ENCODE measurements at places on chromosomes 11 and 22.

DNA sequence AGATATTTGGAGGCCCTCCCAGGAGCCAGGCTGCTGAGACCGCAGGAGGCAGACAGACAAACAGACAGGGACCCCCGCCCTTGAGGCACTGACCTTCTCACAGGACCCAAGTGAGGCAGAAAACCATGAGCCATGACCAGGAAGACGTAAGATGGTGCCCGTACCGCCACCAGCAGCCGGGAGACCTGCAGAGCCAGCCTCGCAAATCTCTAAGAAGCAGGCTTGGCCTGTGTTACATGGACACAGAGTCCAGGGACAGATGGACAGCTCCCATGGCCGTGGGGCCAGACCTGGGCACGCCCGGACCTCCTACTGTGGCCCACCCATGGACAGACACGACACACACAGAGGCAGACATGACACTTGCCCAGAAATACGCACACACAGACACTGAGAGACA lies 30.7 kb upstream of the TOLLIP start:
- no peak for DNase-seq

DNA sequence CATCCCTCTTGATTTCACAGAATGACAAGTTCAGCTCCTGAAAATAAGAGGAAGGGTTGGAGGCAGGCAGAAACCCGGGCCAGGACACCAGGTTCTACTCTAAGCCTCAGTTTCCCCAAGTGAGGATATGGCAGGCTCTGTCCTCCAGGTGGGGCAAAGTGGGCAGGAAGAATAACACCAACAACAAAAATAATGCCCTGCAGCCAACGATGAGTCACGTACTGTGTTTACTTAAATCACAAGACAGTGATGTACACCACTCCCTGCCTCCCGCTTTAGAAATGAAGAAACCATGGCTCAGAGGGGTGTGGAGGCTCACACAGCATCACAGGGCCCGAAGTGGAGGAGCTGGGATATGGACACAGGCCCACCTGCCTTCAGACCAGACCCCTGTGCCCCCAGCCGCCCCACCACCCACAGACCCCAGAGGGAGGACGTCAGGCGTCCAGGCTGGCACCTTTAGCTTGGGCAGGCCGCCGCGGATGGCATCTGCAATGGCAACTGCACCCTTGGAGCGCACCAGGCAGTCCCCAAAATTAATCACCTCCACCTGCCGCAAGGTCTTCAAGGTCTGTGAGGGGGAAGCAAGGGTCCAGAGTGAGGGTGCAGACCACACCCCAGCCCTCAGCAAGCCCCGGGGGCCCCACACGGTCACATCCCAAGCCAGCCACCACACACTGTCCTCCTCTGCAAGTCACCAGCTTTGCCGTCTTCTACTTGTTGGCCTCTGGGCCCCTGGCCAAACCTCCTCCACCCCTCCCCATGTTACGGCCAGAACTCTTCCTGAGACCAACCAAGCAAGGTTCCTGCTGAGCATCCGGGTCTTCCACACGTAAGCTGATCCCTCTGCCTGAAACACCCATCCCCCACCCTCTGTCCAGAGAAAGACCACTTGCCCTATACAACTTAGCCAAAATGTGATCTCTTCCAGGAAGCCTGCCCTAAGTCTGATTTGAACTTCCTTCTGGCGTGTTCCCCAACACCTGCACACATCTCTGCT lies 15.8 kb upstream of the CHADL start:
- no peak for DNase-seq

GRCh38 chr11:33263549-33263948 lies 6.4 kb downstream of the HIPK3 start:
- DNase-seq = no peak

GRCh38 chr11:61588728-61589191 lies 7.9 kb upstream of the SYT7 start:
- peak; percentile 74 for DNase-seq

- no peak for DNase-seq
Measured at GRCh38 chr22:40056559-40056958, 61.8 kb downstream of the FAM83F start.

GRCh38 chr11:71459076-71459766 lies 6.2 kb downstream of the NADSYN1 start:
- no peak for DNase-seq

DNA sequence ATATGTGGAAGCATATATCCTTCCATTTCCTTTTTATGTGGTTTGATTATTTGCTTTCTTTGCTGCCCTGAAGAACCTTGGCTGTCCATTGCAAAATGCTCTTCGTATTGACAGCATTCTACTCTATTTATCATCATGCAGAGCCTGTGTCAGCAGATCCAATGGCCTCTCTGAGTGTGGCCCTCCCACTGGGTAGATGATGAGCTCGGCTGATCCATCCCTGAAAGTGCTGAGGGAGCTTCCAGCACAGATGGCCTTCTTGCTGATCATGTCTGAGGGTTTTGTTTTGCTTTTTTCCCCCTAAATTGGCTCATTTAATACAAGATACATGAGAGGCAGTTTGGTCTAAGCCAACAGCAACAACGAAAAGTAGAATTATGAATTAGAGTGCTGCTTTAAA lies 181.0 kb downstream of the GRIA4 start:
- no peak for DNase-seq

DNA sequence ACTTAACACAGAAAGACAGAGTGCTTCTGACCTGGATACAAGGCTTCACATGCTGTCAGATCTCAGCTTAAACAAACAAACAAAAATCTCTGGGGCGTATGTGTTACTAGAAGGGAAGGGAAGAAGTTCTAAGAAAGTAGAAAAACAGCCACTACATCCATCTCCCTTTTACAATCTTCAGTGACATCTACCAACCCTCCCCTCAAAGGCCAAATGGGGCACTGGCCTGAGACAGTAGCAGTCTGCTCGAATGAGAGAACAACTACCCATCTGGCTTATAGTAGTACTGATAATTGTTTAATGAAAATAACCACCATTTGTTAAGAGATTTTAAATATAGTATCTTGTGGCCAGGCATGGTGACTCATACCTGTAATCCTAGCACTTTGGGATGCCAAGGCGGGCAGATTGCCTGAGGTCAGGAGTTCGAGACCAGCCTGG lies 29.4 kb downstream of the CCDC83 start:
- no peak for DNase-seq

- no peak for DNase-seq
Measured at GRCh38 chr11:108729227-108729871, 64.5 kb downstream of the DDX10 start.

DNA sequence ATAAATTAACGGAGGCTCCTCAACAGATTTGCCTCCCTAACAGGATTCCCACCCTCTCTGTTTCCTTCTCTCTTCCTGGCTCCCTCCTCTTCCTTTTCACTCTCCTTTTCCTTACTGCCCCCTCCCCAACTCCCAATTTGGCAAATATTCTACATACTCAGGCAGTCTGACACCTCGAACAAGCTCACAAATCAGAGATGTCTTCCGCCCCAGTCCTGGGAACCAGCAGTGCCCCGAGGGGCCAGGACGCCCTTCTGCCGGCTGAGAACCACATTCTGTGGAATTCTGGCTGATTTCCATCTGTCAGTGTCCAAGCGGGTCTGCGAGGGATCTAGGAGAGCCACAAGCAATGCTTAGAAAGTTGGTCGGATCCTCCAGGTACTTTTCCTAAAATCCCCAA lies 94.0 kb downstream of the NTM start:
- no peak for DNase-seq

DNA sequence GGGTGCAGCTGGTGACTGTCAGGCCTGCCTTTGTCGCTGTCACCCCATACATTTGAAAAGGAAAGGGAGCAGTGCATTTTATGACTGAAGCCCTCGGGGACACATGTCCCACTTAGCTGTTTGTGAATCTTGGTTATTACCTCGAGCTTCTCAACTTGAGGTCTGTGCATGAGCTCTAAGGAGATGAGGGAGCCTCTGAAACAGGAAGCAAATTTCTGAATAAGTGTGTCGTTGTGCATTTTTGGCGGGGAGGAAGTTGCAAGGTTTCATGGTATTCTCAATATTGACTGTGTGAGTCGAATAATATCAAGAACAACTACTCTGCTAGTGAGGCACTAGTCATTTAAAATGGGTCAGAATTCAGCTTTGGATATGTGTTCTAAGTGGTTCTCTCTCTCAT lies 149.7 kb upstream of the PLET1 start:
- no peak for DNase-seq

DNA sequence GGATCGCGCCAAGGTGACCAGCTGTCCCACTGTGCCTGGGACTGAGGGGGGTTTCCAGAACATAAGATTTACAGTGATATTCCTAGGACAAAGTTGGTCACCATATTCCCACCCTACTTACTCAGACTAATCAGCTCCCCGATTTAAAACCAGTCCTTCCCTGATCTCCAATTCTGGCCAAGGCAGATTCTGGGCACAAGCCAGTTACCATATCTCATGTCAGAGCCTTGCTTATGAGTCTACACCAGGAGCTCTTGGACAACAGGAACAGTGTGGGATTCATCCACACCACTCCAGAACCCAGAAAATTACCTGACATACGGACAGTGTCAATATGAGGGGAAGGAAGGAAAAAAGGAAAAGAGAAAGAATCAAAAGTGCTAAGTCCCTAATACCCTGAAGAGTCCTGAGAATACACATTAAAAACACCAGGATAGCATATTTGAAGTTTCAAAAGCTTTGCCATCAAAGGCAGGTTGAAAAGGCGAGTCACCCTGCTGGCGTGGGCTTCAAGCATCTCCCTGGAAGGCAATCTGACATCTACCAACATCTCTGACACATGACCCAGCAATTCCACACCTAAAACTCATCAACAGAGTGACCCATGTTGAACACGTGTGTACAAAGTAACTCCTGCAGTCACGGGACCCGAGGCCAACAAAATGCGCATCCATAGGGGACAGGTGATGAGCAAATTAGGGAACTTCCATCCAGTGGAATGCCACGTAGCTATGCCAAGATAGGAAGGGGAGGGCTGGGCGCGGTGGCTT lies 8.0 kb upstream of the IL2RB start:
- DNase-seq = no peak

DNA sequence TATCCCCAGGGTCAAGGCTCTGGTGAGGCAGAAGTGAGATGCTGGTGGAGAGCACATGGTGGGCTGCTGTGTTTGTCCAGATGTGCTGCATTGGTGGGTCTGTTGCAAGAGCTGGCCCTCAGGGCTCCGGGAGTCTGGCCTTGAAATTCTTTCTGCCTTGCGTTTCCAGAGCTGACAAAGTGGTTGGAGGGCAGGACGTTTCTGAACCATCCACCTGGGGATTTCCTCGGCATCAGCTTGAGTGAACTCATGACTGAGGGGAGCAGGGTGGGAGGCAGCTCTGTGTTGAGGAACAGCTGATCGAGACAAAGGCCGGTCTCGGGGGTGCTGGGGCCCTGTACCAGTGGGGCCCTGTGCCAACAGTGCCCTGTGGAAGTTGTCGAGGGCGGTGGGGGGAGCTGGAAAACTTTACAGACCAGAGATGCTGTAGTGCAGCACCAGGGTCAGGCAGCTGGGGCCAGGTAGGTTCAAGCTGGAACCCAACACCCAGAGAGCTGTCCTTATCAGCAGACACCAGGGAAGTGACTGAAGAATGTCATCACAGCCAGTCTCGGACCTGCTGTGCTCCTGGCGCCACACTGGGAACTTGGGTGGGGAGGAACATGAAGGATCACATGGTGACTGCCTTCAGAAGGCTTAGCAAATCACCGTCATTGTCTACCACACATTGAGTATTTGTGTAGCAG lies 4.9 kb downstream of the TSKU start:
- no peak for DNase-seq

DNA sequence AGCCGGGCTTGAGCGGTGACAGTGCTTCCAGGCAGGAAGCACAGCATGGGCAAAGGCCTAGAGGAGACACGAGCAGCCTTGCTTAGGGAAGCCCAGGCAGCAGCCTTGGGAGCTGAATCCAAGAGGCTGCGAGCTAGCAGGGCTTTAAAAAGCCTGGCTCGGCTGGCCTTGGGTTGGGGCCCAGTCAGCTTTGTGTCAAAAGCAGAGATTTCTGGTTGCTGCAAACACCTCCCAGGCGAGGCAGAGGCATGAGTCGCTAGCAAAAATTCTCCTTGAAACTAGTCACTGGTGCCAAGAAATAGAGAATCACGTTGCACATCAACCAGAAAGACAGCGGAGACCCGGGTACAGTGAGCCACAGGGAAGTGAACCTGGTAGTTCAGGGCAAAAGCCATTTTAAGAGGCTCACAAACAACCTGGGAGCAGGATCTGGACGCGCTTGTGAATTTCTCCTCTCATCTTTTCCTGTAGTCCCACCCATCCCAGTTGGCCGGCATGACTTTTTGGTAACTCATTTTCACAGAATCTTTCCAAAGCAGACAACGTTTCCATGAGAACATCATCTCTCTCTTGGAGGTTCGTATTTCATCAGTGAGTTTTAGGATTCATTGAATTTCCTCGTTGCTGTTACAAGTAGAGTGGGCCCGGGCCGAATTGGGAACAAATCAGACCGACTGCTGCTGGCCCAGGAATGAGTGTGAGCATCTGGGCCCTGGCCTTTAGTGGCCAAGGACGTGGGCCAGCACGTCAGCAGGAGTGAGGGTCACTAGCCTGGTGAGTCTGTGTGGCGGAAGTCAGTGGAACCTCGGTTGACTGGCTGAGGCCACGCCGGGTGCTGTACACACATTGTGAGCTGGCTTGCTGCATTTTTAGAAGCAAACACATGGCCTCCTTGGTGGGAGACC lies 16.4 kb upstream of the FGF4 start:
- no peak for DNase-seq

DNA sequence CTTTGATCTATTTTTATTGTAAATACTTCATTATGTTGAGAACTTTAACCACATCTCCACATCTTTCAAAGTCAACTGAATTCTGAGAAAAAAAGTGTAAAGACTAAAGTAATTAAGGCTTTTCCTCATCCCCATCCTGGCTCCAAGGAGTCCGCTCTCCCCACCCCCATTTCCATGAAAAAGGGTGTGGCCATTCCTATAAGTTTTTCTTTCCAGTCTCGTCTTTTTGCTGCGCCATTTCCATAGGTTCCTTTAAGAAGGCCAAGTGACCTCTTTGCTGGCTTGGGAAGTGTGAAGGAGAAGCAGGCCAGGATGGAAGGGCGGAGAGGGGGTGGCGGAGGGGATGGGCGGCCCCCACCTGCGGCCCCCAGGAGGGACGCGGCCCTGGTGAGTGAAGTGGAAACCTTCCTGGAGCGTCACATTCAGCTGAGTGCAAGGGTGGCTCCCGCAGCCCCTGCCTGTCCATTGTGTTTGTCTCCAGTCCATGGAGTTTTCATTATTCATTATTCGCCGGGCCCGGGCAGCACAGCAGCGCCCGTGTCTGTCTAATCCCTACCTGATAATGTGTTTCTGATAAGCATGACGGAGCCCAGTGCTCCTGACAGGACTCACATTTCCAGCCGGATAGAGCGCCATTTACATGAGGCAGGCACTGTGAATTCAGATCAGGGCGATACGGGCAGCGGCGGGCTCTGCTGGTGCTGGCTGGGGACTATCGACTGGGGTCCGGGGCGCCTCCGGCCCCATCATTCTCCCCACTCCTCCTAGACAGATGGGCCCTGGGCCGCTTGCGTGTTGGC lies 739.8 kb downstream of the OPCML start:
- DNase-seq = no peak

All from heart right ventricle (tissue), 16 donors.